ENCODE measurements at places on chromosomes 6 and 20.

GRCh38 chr20:62164879-62165761 lies 17.7 kb upstream of the MTG2 start:
- DNase-seq, result no peak

- DNase-seq, result peak; percentile 81
Measured at GRCh38 chr6:131861381-131861780, 53.6 kb downstream of the ENPP1 start.

GRCh38 chr20:43665466-43666176 lies 1.3 kb upstream of the MYBL2 start:
- peak; percentile 77 for DNase-seq

DNA sequence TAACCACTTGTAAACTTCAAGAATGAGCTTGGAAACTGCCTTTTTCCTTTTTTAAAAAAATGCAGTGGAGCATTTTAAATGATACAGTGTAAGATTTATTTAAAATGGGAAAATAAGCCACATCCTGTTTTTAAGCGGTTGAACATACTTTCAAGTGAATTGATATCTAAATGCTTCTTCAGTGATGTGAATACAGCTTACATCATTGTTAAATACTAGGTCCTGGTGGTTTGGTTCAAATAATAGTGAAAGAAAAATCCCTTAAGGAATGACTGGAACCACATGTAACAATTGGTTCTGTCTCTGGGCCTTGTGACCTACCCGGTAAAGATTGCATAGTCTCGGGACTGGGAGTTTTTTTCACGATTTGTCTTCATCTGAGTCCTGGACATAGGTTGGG lies 44.2 kb downstream of the BMP6 start:
- peak; percentile 25 for DNase-seq

DNA sequence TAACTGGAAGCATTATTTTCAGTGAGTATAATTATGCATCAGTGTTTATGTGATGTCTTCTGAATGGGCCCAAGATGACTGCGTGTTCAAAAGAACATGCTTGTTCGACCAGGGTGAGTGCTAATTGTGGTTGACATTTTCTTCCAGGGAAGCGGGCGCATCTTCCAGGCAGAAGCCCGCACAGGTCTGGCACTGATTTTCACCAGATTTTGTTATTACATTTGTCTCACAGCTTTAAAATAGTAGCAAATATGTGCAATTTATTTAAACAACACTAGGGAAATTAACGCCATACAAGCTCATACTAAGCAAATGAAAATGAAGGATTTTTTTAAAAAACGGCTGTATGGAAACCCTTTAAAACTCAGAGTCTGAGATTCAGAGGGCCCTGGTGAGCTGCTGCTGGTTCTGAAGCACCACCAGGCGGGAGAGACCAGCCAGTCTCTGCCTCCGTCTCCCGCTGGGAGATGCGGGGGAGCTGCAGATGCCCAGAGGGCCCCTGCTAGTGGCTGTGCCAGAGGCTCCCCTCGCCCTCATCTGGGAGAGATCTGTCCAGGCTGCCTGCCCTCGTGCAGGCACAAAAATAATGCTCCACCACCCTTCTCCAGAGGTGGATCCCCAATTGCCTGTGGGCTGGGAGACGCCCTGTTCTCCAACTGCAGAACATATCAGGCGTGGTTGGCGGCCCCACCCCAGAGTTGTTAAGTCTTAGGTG lies 297.0 kb downstream of the TAF4 start:
- no peak for DNase-seq

GRCh38 chr6:52547647-52548352 lies 29.1 kb downstream of the TRAM2 start:
- peak; percentile 85 for DNase-seq

- peak; percentile 22 for DNase-seq
Measured at GRCh38 chr6:80793411-80793810, 686.9 kb downstream of the BCKDHB start.

GRCh38 chr6:75409928-75410327 lies 83.7 kb downstream of the FILIP1 start:
- peak; percentile 75 for DNase-seq

- DNase-seq, result no peak
Measured at GRCh38 chr20:17042122-17042521, 184.7 kb upstream of the PCSK2 start.

- peak; percentile 97 for DNase-seq
Measured at GRCh38 chr20:51985013-51985415, 182.7 kb upstream of the SALL4 start.

DNA sequence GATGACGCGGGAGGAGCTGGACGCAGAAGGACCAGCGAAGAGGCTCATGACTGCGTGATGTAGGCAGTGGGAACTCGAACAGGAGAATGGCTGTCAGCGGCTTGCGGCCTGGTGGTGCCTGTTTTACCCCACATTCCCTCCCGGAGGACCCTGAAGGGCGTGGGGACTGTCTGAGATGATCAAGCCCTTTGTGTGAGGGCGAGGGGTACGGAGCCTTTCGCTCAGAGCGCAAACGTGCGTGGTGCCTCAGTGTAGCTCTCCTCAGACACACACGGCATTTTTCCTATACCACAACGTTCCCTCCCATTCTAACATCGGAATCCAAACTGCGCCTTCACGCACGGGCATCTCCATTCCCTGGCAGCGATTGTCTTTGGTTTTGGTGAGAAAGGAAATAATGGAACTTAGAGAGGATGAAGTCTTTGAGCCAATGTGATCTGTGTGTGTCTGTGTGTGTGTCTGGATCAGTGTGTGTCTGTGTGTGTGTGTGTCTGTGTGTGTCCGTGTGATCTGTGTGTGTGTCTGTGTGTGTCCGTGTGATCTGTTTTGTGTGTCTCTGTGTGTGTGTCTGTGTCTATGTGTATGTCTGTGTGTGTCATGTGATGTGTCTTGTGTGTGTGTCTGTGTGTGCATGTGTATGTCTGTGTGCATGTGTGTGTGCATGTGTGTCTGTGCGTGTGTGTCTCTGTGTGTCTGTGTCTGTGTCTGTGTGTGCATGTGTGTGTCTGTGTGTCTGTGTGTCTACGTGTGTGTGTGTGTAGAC lies 5.3 kb downstream of the PTK6 start:
- DNase-seq, result no peak

DNA sequence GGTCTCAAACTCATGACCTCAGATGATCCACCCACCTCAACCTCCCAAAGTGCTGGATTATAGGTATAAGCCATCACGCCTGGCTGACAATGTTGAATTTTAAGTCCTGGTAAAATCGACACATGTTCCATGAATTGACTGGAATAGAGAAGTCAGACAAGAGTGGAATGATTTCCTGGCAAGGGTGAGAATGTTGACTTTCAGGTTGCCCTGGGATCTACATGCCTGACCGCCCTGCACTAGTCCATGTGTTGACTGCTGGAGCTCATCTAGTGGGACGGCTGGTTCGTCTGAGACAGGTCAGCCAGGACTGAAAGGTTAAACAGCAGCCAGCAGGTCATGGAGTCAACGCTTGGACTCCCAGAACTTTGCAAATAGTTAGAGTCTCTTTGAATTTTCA lies 88.8 kb downstream of the SASH1 start:
- DNase-seq, result no peak

GRCh38 chr20:38165089-38165965 lies at the start of gene TGM2:
TSS of gene TGM2 (minus strand) at chr20:38165270. CDS start at chr20:38165198, 72 bp downstream.
- peak; percentile 75 for DNase-seq

- peak; percentile 85 for DNase-seq
Measured at GRCh38 chr20:35327074-35327976, 35.1 kb upstream of the FAM83C start.

DNA sequence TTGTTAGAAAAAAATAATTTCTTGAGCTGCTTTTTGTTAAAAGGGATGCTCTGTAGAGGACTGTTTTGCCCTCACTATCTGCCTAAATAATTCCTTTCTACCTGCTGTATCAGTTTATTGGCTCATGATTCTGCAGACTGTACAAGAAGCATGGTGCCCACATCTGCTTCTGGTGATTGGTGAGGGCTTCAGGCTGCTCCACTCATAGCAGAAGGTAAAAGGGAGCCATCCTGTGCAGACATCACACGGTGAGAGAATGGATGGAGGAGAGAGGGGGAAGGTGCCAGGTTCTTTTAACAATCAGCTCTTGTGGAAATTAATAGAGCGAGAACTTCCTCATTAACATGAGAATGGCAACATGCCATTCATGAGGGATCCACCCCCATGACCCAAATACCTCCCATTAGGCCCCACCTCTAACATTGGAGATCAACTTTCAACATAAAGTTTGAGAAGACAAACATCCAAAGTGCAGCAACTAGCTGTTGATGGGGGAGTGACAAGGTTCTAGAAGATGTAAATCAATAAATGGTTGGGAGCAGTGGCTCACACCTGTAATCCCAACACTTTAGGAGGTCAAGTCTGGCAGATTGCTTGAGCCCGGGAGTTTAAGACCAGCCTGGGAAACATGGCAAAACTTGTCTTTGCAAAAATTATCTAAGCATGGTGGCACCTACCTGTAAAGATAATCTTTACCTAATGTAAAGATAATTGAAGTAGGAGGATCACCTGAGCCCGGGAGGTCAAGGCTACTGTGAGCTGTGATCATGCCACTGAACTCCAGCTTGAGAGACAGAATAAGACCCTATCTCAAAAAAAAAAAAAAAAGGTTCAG lies 15.7 kb upstream of the AHCY start:
- DNase-seq, result no peak

DNA sequence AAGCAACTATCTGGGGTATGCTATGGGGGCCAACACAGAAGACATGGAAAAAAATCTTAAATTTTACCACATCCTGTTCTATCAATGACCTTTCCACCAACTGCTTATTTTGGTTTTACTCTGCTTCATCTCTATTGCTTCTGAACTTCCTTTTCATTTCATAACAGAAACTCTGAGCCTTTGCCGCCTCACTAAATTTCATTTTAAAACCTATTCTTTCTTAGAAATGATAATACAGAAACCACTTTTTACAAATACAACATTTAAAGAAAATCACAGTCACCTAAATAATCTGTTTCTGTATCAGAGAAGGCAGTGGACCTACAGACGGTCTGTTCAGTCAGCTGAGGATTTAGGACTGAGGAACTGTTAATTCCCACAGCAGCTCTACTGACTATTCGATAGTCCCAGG lies 117.5 kb downstream of the KCNQ5 start:
- no peak for DNase-seq

DNA sequence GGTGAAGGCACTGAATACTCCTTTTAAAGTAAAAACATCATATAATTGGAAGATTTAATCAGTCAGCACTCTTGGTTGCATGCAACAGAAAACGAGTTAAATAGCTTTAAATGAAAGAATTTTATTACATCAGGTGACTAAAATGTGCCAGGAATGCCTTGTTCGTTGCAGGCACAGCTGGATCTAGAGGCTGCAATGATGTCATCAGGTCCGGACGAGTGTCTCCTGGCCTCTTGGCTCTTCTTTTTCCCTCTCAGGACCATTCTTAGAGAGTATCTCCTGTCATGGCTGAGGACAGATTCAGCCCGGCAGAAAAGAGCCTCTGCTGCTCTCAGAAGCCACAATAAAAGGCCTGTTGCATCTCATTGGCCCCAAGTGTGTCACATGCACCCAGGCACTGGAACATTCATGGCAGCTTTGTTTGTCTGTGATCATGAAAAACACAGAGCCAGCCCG lies 510.7 kb upstream of the SULF2 start:
- peak; percentile 85 for DNase-seq

DNA sequence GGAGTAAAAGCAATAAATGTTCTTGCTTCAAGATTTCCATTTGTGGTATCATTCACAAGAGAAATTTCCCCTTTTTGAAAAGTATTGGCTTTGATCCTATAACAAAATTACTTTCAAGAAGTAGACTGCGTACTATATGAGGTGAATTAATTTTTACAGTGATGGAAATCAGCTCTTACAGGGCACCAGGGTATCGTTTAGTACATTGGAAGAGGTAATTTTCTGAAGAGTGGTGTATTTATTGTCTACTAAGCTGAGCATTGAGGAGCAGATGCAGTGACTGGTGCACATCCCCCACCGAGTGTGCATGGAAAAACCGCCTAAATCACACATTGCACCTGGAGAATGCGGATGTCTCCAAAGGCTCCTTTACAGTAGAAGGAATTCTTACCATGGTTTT lies 209.5 kb downstream of the SAMD5 start:
- DNase-seq, result no peak

DNA sequence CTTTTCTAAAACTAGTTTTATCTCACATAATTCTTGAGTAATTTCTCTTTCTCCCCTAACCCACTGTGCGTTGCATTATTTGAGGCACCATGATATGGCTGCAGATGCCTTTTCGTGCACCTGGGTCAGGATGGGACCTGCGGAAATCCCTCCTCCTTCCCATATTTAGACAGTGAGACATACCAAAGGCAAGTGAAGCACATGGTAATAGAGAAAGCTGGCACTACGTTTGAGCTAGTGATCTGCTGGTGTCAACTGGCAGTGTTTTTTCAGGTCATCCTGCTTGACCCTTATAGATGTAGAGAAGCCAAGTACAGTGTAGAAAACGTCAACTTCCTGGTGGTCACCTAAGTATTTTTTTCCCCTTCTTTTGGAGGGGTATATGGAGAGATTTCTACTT lies 71.7 kb downstream of the FOXO3 start:
- no peak for DNase-seq

- no peak for DNase-seq
Measured at GRCh38 chr20:13799974-13800373, 15.1 kb downstream of the NDUFAF5 start.

DNA sequence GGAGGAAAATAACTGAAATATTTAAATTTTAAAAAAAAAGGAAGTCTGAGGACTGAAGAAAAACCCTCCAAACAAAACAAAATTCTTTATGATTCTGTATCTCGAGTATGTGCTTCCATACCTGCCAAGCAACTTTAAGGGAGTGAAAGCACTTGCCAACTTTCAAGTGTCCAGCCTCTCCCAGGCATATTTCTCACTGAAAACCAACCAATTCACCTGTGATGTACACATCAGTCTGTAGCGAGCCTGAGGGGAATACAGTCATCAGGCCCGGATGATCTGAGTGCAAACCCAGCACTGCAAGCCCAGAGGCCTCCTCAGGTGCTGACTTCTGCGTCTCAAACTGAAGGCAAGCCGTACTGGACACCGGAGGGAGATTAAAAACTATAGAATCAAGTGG lies 164.8 kb upstream of the NT5E start:
- no peak for DNase-seq

GRCh38 chr20:11143481-11143880 lies 469.7 kb upstream of the JAG1 start:
- DNase-seq, result peak; percentile 36

DNA sequence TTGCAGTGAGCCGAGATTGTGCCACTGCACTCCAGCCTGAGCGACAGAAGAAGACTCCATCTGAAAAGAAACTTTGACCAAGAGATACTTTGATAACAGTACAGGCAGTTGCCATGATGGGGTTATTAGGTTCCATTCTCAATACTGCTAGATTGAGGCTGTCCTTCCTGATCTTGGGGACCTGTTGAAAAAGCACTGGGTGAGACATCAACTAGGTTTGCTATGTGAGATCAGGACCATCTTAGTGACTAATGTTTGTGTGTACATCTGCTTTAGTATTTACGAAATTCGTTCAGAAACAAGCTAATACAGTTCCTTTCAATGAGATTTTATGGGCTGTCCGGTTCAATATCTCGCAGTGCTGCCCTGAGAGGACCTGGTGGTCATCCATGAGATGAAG lies 2.6 kb downstream of the DSE start:
- no peak for DNase-seq
